HT1080 (cell line): ENCODE measurements at places on chromosomes 6 and 20. TPM values are rescaled to one million over a fixed set of nuclear protein-coding genes. Genes with fewer than 3 reads are reported as not detected.

DNA sequence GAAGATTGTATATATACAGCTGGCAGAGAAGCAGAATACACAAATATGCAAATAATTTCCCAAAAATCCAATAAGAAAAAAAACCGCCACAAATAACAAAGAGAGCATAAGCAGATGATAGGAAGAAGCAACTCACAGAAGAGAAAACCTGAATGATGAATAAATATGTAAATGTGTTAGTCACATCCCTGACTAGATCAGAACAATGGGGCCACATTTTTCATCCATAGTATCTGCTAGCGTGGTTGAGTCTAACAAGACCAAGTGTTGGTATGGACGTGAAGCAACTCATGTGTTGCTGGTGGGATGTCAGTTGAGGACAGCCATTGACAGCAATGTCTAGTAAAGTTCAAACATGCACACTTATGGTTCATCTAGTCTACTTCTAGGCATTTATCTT, 3.9 kb upstream of the SLC22A3 start:
- no peak for DNase-seq

ZNF76 gene
- total RNA-seq = 11.6 and 14.0 TPM in 2 replicates

TRIM10 gene
- total RNA-seq = not detected in 2 replicates

DNA sequence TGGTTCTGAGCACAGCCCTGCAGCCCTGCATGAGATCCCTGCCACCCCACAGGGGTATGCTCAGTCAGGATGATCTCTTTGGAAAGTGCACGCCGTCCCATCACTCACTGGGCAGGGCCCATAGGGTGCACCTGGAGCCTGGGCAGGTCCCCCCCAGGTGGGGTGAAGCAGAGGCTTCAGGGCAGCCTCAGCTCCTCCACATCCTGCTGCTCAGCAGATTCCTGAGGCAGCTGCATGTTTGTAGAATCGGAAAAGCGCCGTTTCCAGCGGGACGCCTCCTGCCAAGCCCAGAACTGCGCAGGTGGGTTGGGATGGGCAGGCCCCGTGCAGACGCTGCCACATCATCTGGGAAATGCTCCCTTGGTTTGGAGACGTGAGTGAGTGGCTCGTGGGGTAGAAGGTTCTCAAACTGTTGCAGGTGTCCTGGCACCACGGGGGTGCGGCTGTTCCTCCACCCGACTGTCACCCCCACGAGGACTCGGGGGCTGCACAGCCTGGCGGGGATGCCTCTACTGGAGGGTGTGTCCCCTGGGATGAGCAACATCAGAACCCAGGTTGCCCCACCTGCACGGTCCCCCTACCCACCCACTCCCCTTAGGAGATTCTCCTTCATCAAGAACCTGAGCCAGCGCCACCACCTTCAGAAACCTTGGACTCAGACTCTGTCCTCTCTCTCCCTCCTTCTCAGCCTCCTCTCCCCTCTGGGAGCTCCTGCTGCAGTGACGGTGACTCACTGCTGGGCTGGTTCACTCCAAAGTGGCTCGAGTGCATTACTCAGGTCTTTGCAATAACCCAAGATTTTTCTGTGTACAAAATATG, 334.1 kb downstream of the TAF4 start:
- DNase-seq = peak; percentile 67

GRCh38 chr20:16560216-16560615, 13.0 kb downstream of the KIF16B start:
- DNase-seq = no peak

GRCh38 chr6:145015739-145016558, 719.4 kb downstream of the EPM2A start:
- peak; percentile 94 for DNase-seq

DNA sequence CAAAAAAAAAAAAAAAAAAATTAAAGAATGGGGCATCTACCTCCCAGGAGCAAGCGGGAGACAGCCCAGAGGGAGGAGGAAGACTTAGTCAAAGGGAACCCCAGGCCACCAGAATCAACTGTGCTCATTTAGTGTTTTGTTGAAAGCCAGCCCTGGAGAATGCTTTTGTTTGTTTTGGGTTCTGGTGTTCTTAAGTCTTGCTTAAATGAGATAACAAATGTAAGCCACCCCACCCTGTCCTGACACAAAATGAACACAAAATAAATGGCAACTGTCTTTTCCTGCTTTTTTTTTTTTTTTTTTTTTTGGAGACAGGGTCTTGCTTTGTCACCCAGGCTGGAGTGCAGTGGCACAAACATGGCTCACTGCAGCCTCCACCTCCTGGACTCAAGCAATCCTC, 165.0 kb upstream of the JARID2 start:
- no peak for DNase-seq

DNA sequence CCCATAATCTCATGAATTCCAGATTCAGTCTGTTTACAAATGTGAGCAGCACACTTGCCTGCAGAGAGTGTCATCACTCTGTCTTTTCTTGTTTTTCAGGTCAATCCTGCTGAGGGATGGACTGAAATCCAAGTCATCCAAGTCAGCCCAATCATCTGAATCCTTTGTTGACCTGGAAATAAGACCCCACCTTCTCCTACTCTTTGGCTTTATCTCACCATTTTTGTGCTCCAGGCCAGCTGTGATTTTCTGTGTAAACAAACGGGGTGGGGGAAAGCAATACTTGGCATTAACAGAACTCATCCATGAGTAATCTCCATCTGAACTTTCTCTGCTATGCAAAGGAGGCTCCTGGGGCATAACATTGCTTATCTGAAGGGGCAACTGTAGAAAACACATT, 16.9 kb upstream of the GSTA4 start:
- no peak for DNase-seq

FAM217B gene
- 4.5 and 11.9 TPM in 2 replicates for total RNA-seq

DNA sequence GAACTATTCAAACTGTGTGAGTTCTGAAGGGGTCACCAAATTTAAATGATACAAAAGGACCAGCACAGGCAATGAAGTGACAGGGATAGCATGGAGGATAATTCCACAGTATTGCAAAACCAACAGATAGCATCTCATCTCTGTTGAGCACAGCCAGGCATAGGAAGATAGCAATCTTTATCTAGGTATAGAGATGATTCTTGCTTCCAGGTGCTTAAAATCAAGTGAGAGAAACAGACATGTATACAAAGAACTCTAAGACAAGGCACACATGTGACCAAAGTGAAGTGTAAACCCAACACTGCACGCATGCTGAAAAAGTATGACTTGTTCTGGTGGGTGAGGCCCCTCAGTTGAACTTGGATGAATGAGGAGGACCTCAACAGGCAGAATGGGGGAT, 48.4 kb upstream of the ARMC2 start:
- no peak for DNase-seq

DNA sequence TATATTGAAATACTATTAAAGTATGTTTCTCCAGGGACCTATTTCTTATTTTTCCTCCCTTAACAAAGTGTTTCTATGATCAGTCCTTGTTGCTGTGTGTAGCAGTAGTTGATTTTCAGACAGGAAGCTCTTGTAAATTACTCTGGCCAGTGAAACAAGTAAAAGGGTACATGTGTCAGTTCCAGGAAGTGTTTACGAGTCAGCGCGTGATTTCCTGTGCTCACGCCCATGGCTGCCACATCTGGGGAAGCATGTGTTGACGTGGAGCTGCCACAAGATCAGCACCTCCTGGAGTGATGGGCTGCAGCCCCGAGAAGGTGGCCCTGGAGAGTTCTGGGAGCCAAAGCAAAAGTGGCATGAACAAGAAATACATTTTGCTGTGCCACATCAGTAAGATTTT, 38.6 kb upstream of the GGTLC1 start:
- peak; percentile 50 for DNase-seq

DNA sequence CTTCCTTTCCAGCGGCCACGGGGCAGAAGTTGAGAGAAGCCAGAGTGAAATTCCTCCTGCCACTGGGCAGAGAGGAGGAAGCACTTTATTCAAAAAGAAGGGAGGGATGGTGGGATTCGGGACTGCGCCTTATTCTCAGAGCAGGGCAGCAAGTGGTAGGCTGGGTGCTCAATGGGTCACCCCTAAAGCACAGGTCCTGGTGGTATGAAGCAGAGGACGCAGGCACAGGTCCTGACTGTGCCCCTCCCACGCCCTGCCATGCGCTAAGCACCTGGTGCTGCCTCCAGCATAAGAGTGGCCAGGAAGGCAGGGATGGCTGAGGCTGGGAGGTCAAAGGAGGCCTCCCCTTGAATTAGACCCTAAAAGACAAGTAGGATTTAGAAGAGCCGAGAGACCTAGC, 4.9 kb upstream of the GRM4 start:
- no peak for DNase-seq

CD93 gene
- 0.03 and 0.20 TPM in 2 replicates for total RNA-seq

DNA sequence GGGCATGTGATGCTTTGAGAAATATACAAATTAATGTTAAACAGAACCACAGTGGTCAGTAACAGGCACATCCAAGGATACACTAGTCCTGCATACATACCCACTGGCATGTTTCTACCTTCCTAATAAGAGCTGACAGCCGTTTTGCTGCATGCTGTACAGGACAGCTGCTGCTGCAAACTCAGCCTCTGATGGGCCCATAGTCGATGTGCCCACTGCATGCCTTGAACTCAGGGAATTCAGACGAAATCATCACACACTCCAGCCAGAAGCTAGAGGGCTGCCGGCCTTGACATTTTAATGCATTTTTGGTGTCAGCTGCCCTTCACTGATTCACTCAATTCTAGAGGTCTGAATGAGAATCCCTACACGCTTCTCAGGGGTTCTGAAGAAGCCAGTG, 29.3 kb downstream of the FKBP1A start:
- no peak for DNase-seq

DEFB118 gene
- not detected in 2 replicates for total RNA-seq

DNA sequence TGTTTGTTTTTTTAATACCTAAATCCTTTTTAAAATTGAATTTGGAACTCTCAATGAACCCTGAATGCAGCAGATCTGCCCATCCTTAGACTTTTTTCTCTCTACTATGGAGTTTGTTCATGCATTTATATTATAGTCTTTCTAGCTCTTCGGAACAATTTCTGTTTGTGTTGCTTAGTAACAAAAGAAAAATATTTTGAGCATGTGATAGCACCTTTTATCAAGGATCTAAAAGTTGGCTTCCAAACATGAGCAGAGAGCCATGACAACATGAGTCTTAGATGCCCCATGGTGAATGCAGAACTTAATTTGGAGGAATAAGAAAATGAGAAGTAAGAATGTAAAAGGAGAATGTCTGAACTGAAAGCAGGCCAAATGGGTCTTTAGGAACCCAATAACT, 133.7 kb downstream of the EDN1 start:
- no peak for DNase-seq

DNA sequence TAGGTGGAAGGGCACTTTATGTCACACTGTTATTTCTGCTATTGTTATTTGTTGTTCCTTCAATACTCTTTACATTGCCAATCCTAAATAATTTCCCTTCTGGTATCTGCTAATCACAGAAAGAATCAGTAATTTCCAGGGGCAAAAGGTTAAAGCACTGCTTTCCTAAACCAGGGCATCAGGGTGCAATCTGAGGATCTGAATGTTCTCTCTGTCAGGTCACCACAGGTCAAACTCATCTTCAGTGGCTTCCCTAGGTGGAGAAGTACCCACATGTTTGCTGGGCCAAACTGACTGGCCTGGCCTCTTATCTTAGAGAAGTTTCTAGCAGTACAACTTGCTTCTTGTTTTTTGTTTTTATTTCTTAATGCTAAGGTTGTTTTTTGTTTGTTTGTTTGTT, 118.7 kb downstream of the OPRM1 start:
- DNase-seq = no peak

DNA sequence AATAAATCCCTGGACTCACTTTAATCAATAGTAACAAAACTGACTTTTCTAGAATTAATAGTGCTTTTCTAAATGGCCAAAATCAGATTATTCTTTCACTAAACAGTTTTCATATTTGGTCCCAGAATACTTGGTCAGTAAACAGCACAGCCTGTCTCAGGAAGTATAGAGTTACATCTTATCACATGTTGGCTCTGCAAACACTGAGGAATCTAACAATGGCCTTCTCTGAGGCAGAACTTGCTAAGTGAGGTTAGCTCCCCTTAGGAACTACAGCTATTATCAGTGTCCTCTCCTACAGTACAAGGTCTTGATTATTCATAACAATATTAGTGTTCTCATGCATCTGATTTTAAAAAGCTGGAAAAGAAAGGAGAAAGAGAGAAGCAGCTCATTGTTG, 1622.8 kb downstream of the HACE1 start:
- DNase-seq = peak; percentile 7

DNA sequence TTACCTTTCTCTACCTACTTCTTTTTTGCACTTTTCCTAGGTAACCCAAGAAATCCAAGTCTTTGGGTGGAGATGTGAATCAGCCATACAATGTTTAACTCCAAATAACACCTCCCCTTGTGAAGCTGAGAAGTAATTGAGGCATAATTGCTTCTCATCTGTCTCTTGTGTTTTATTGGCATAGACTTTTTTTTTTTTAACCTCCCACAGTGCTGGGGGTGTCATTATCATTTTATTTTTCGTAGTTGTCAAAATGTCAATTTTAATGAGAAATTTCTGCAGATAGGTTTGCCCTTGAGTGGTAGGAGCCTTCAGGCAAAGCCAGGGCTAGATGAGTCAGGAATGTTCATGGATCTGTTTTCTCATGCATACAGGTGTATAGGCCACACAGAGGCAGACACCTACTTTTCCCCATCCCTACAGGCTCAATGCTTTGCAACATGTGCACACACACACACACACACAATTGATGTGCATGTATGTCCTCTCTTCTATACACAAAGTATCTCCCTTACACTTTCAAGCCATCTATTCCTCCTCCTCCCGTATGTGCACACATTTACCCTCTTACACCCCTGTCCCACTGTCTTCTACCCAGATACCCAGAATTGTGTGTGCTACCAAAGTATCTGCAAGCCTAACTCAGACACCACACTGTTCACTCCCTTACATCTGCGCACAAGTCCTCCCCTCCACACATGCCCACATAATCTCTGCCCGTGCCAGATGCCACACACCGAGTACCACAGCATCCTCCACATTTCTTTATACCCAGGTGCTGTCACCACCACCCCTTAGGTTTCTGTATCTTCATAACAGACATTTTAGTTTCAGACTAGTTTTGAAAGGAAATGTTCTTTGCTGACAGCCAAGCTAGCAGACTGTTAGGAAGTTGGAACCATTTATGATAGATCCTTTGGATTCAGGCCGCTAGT, 22.0 kb downstream of the RALY start:
- DNase-seq = no peak

DNA sequence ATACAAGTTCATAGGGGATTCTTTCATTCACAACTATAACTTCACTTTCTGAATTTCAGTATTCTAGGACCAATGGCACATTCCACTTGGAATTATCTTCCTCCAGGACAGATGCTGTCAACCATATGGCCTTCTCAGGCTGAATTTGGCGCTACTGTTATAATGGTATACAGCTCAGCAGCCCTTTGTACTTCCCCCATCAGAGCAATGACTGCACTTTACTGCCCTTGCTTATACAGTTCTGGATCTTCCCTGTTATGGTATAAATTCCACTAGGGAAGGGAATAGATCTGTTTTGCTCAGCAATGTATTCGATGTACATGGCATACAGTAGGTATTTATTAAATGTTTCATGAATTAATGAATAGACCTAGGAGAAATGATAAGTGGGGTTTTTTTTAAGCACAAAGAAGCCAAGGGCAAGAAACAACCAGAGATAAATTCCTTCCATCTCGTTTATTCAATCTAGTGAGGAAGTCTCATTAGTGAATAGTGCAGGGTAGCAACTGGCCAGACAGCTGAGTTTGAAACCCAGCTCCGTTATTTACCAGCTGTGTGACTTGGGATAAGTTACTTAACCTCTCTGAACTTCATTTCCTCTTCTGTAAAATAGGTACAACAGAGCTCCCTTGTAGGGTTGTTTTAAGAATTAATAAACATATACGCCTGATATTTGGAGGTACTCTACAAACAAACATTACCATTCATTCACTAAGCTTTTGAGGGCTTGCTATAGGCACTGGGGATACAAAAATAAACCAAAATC, 97.1 kb upstream of the PRDM1 start:
- no peak for DNase-seq
